ENCODE measurements at places on chromosomes 7 and 10.
A peak's percentile ranks its signal among the peaks of the same experiment; 100 is the strongest.

DNA sequence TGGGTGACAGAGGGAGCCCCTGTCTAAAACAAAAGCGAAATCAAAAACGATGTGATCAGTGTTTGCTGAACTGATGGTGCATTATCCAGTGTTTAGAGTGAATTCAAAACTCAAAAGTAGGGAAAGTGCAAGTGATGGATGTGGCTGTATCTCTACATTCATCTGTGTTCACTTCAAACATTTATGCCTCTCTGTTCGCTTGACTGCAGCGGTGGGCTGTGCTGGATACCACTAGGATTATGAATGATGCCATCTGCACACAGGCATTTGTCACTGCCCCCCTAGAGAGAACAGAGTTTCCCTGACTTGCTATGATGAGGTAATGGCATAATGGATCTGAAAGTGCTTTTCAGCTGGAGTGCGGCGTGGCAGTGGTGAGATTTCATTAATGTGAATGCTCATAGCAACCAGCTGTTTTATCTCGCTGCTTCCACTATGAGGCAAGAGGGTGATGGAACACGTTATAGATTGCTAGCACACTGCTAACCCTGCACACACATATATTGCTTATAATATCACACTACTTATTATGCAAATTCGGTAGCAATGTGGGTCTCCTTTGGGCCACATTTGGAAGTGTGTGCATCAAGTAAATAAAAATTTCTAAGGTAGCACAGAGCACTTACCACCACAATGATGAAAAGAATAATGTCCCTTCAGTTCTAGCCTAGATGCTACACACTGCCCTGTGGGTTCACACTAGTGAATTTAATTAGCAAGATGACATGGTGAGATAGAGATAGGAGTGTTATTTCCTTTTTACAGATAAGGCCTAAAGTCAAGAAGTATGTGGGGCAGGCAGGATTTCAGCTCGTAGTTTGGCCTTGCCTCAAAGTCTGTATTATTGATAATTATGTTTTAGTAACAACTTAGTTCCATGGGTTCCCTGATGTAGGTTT lies 164.7 kb downstream of the CAMK1D start:
- DNase-seq, result no peak

DNA sequence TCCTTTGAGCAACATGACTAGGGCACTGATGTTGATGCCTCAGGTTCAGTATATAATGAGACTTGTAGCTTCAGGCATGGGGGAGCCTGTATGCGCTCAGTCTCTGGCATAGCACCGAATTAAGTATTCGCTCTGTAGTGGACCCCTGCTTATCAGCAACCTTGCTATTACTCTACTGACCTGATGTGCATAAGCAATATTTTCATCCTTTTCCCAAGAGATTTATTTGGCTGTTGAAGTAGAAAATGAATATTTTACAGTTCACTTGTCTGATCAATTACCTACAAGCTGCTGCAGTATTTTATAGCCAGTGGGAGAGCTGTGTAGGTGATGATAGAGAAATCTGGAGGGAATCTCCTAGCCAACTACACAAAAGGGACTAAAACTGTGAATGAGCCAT lies 781.6 kb upstream of the PHF14 start:
- DNase-seq, result no peak

DNA sequence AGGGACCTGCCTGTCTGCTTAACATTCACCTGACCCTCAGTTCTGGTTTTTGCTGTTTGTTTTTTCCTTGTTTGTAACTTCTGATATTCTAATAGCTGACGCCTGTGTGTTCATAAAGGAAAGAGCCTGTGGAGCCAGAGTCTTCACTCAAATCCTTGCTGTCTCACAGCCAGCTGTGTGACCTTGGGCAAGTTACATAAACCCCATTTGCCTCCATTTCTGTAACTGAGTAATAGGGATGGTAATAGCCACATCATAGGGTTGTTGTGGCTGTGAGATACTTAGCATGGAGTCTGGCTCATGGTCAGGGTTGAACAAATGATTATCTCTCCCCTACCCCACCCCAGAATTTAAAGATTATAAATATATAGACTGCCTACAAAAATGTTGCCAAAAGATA lies 27.0 kb downstream of the WBP1L start:
- no peak for DNase-seq

DNA sequence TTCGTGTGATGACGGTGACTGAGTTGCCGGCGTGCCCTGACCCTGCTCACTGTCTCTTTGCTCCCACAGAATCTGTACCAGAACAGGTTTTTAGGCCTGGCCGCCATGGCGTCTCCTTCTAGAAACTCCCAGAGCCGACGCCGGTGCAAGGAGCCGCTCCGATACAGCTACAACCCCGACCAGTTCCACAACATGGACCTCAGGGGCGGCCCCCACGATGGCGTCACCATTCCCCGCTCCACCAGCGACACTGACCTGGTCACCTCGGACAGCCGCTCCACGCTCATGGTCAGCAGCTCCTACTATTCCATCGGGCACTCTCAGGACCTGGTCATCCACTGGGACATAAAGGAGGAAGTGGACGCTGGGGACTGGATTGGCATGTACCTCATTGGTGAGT lies 199.2 kb downstream of the HECW1 start:
- DNase-seq, result no peak

DNA sequence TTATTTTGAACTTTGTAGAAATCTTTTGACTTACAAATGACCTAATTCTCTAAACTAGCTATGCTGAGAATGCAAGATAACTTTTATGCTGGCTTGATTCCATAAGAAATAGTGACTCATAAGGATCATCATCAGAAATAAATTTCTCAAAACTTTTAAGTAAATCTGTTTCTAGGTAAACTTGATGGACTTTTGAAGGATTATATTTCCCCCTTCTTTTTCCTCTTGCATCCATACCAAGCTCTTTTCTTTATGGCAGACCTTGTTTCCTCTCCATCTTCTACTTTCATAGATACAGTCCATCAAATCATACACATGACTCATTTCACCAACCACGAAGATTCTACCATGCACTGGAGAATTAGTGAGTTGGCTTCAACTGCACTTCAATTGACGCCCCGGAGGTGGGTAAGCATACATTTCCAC lies 336.3 kb downstream of the KCNMA1 start:
- DNase-seq, result no peak

- no peak for DNase-seq
These were observed 236.5 kb upstream of the PTN start for GRCh38 chr7:137579913-137580640.

- no peak for DNase-seq
These were observed 23.8 kb upstream of the IFIT2 start for GRCh38 chr10:89278034-89278535.

- DNase-seq, result no peak
These were observed 565.4 kb upstream of the AUTS2 start for GRCh38 chr7:69032848-69033247.

- no peak for DNase-seq
These were observed 1.8 kb downstream of the GSTO1 start for GRCh38 chr10:104256335-104256961.

- no peak for DNase-seq
These were observed 41.3 kb downstream of the CELF2 start for GRCh38 chr10:11058965-11059364.

- no peak for DNase-seq
These were observed 279.9 kb downstream of the NEBL start for GRCh38 chr10:20616918-20617810.

GRCh38 chr10:122376364-122376961 lies 2.0 kb downstream of the PLEKHA1 start:
- DNase-seq, result no peak

GRCh38 chr7:133568544-133568943 lies 315.7 kb downstream of the EXOC4 start:
- DNase-seq, result no peak

- no peak for DNase-seq
These were observed 22.7 kb downstream of the TACR2 start for GRCh38 chr10:69394020-69394419.

DNA sequence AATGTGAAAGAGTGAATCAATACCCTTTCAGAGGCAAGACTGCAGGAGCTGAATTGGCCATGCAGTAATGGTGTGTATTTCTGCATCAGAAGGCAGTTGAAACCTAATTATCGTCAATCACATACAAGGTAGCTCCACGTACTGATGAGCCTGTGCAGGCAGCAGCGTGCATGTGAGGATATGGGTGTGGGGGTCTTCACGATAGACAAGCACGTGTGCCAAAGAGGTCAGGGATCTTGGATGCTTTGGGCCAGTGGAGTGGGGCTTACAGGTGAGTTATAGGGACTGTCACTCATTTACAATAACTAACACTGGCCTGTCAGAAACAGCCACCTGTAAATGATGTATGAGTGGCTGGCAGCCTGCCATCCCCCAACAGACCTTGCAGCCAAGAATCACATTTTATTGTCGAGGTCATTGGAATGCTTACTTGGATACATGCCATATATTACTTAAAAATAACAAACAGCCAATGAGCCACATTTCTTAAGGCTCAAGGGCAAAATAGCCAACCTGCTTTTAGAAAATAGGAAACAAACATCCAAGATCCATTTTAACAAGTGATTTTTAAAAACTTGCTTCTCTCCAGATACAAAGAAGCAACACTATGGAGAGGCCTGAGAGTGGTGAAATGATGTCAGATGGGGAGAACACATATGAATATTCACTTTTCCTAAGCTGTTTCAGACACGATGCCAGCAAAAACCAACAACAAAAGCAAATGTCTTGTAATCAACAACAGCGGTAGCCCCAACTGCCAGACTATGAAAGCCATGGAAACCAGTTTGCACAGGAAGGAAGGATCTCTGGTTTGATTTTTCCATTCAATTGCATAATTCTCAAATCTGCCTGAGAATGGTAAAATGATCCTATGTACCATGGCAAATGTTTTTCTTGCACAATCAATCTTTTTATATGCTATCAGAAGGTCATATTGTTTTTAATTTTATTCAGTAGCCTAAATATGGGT lies 210.7 kb downstream of the SKAP2 start:
- no peak for DNase-seq

GRCh38 chr10:97922022-97922758 lies 72.5 kb downstream of the GOLGA7B start:
- DNase-seq, result no peak

GRCh38 chr7:134444198-134444960 lies 14.5 kb downstream of the AKR1B1 start:
- DNase-seq, result no peak

DNA sequence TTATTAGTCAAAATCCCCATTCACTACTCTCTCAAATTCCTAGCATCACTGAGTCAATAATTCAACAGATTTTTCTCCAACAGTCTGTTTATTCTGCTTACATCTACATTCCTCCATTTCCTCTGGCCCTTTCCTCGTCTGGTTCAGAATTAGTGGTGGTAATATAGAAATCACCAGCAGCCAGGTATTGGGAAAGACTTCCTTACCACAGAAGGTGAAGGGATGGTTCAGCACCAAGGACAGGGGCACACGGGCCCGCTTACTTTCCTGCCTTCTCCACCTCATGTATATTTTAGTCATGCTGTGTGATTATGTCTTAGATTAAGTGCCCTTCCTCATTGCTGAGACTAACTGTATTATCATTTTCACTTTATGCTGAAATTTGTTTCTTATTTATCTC lies 70.4 kb upstream of the APBB1IP start:
- no peak for DNase-seq

- DNase-seq, result peak; percentile 74
These were observed 31.6 kb downstream of the OGDH start for GRCh38 chr7:44637788-44638594.

DNA sequence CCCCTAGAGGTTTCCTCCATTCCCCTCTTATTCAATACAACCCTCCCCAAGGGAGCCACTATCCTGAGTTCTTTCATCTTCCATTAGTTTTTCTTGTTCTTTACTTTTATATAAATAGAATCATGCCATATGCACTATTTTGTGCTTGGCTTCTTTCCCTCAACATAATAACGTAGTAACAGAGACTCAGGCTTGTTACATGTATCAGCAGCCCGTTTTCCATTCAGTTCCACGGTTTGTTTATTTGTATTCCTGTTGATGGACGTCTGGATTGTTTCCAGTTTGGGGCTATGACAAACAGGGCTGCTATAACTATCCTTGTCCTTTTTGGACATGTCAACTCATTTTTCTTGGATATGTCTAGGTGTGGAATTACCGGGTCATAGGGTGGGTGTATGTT lies 264.4 kb upstream of the MKI67 start:
- DNase-seq, result no peak

- no peak for DNase-seq
These were observed 131.3 kb downstream of the ANK3 start for GRCh38 chr10:60258429-60258797.

DNA sequence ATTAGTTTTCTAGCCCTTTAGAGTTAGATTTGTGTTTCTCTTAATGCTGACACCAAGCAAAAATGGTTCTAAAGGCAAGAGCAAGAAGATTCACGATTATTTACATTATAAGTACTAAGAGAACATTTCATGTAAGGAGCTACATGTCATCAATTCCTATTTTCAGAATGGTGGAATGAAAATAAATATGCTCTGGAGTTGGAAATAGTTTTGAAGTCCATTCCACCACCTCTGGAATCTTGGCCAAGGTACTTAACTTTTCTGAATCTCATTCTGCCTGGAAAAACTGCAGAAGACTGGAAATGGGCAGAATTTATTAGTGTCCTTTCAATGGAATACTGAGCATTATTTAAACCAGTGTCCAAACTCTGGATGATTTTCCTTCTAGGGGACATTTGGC lies 125.1 kb upstream of the RAB11FIP2 start:
- no peak for DNase-seq

DNA sequence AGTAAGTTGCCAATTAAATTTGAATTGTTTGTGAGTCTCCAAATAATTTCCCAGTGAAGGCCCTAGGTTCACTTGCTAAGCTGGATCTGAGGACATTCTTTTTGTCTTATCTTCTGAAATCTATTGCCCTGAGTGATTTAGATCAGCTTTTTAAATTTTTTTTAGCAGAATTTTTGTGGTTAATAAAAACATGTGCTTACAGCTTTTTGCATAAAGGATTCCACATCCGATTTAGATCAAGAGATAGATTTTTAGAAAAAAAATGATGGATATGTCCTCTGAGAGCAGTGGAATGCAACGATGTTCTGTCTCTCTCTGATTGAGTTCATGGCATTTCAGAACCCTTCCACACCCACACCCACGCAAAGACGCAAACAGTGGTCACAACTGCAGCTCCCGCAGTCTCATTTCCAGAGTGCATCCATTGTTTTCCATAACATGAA lies 358.8 kb downstream of the SUGCT start:
- DNase-seq, result no peak

- DNase-seq, result no peak
These were observed 159.9 kb downstream of the MGMT start for GRCh38 chr10:129626796-129627435.

DNA sequence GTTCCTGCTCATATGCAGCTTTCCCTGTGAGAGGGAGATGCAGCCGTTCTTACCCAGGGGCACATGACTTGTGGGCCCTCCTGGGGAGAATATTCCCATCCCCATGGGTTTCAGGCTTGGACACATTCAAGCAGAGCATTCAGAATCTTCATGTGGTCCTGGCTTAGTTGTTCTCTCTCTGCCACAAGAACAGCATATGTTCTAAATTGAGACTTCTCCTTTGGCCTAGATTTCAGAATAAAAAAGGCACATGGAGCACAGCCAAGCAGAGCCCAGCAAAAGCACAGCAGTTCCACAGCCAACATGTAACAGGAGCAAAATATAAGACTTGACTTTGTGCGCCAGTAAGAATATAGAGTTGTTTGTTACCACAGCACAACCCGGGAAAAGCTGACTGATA lies 306.4 kb upstream of the MYO3A start:
- DNase-seq, result no peak
